ENCODE measurements at places on chromosomes 2 and 18. TPM values are rescaled to one million over a fixed set of nuclear protein-coding genes. Genes with fewer than 3 reads are reported as not detected.

Gene BCL11A
- total RNA-seq, result 0.99 TPM

DNA sequence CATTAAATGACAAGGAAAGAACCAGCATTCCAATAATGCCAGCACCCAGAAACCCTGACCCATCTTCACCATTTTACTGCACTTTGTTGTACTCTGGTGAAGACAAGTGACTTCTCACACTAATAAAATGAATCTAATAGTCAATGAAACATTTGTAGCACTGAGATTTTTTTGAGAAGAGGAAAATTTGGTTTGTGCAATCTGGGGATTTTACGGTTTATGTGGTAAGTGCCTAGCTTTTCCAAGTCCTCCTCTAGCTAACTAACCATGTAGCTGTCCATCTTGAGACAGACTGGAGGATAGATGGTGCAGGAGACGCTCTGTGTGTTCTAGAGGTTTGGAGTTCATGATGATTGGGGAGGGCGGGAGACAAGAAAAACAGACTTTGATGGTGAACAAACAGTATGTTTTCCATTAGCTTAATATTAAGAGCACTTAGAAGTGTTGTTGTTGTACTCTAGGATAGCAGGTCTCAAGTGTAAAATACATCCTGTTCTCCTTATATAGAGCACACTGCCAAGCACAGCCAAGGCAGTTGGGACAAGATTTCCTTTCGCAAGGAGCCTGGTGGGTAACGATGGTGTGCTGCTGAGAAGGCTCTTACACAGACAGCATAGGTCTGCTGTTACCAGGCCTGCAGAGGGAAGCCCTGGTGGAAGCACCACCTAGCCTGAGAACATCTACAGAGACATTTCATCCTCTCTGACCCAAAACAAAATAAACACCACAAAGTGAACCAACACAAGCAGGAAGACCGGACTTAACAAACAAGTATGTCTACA lies 83.7 kb downstream of the BCL11A start:
- DNase-seq, result no peak

Gene TNFRSF11A
- total RNA-seq, result 4.9 TPM

DNA sequence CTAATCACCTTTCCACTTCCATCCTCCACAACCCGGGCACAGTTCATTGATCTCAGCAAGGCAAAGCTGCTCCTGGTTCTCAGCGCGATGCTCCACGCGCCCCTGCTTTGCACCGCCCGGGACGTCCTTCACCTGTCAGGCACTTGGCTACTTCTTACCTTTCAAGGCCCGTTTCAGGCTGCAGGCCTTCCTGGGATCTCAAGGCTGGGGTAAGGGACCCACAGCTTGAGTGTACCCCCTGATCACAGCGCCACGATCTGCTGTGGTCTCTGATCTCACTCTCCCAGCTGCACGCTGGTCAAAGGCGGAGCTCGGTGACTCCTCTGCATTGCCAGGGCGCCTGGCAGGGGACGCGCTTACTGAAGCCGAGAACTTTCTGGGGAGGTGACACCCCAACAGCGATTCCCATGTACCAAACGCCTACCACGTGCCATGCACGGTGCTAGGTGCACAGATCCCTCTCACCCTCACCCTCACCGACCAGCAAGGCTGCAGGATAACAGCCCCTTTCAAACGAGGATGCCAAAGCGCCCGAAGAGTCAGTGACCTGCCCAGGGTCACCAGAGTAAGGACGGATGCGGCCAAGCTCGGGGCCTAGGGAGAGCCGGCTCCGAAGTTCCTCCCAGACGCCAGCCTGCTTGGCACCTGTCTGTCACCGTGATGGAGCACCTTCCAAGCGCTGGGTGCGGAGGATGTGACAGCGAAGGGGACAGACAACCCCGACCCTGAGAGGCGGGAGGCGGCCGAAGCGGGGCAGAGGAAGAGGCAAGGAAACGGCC lies 818 bp downstream of the ITGB1BP1 start:
- no peak for DNase-seq

Gene TXNDC9
- 42.0 TPM for total RNA-seq

DNA sequence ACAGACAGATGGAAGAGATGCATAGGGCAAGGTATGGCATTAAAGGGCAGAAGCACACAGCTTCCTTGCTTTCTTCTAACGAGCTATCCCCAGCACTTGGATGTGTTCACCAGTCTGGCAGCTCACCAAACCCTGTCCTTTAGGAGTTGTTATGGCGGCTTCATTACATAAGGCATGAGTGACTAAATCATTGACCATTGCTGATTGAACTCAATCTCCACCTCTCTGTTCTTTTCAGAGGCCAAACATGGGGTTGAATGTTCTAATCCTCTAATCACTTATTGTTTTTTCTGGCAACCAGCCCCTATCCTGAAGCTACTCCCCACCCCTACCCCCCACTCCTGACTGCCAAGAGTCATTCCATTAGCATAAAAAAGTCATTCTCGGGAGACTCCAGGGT lies 301.8 kb downstream of the XIRP2 start:
- DNase-seq, result no peak

DNA sequence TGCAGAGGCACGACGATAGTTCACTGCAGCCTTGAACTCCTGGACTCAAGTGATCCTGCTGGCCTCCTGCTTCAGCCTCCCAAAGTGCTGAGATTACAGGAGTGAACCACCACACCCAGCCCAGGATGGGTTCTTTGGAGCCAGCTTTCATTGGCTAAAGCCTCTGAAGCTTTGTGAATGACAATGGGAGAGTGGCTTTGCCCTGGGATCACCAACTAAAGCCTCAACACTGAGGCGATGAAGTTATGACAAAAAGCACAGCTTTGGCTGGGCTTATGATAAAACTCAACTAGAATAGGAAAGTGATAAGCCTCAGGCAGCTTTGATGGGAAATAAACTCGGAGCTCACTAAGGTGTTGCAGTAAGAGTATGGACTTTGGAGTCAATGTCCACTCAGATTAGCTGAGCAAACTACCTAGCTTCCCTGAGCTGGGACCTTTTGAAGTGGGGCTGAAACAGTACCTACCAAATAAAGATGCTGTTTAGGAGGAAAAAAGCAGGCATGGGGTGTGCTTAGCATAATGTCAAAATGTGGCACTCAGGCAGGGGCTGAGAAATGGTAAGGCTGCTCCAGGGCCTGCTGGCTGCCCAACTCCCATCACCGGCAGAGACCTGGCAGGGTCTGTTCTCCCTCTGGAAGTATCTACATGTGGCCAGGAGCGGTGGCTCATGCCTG lies 4.3 kb downstream of the TMEM127 start:
- no peak for DNase-seq

GRCh38 chr2:234243871-234244565 lies 193.5 kb downstream of the SPP2 start:
- no peak for DNase-seq

DNA sequence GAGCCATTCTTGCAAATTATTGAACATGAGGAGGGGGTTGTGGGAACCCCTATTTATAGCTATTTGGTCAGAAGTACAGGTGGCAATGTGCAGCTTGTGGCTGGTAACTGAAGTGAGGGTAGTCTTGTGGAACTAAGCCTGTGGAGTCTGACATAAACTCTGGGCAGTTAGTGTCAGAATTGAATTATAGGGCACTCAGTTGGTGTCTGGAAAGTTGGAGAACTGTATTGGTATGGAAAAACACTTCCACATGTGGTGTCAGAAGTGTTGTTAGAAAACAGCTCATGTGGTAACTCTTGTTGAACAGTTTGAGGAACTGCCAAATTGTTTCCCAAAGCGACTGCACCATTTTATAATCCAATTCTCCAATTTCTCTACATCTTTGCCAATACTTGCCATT lies 7.5 kb downstream of the RALBP1 start:
- no peak for DNase-seq

Gene SLC39A10
- total RNA-seq, result 12.5 TPM

DNA sequence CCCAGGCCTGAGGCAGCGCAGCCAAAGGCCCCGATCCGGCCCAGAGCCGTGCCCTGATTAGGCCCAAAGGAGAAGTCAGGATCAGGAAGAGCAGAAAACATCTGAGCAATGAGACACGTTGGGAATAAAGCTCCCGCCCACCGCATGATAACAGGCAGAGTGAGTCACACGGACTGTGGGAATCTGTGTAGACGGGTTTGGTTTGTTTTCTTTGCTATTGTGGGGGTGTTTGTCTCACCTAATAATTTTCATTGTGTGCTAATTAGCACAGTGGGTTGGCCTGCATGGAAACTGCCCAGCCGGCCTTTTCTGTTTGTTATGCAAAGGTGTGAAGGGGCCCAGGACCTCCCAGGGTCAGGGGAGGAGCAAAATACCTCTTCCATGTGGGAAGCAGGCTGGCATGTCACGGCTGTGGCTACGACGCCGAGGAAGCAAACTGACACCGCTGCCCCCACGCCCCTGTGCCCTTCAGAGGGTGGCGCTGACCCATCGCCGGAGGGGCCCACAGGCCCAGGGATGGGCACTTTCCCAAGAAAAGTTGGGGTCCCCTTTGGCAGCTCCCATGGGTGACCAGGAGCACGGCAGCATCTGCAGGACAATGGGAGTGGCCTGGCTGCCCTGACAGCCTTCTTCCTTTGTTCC lies 68.4 kb upstream of the CTDP1 start:
- DNase-seq, result no peak

DNA sequence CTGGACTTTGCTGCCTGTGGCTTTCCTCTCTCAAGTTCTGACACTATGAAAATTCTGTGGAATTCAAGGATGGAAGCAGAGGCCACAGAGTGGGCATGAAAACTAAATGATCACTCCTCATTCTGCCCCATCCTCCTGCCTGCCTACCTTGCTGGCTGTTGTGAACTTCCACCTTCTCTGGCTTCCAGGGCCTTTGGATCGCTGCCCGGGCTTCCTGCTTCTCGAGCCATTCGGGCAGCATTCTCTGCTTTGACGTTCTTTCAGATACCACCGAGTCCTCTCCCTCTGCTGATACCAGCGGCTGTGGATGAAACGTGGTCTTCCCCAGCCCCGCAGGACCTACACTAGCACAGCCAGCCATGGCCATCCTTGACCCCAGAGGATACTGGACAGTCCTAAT lies 327.7 kb upstream of the SLC14A2 start:
- DNase-seq, result no peak

Gene PRSS56
- total RNA-seq, result not detected

Gene MYO7B
- 0.78 TPM for total RNA-seq

DNA sequence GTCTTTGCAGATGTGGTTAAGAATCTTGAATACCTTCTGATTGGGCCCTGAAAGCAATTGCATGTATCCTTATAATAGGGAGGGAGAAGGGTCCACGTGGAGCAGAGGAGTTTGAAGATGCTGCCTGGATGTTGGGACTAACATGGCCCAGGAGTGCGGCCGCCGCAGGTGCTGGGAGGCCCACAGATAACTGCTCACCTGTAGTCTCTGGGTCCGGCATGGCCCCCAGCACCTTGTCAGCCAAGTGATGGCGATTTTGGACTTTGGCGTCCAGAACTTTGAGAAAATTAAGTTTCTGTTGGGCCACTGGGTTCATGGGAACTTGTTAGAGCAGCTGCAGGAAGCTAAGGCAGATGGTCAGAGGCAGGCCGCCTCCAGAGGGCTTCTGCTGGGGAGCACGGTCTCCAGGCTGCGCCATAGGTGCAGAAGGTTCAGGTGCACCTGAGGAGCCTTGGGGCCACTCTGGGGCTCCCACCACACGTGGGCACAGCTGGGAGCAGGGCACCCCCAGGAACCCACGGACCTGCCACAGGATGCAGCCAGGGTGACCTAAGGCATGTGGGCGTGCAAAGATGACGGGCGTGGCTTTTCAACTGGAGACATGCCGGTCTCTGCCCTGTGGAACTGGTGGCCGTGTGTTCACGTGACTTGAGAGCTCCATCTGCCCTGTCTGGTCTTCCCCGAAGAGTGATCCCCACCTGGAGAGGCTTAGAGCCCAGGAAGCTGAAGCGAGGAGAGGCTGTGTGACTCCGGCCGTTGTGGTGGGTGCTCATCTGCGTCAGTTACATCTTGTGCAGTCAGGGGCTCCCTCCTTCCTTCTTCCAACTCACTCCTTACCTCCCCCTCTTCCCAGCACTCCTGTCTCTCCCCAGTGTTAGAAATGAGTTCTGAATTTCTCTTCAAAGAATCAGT lies 277.3 kb downstream of the AGAP1 start:
- no peak for DNase-seq

Gene ICA1L
- total RNA-seq, result 13.7 TPM
